ENCODE measurements at places on chromosomes 16 and 17.

GRCh38 chr16:83994087-83994486 lies 26.0 kb downstream of the NECAB2 start:
- H3K27me3 ChIP-seq, result peaks cover 4% of the 10 kb centered on the region
- no peak overlapping the region for H3K27ac ChIP-seq
- H3K4me1 ChIP-seq, result no peaks in the 10 kb centered on the region
- no peak overlapping the region for H3K4me3 ChIP-seq
- no peaks in the 10 kb centered on the region for H3K36me3 ChIP-seq

DNA sequence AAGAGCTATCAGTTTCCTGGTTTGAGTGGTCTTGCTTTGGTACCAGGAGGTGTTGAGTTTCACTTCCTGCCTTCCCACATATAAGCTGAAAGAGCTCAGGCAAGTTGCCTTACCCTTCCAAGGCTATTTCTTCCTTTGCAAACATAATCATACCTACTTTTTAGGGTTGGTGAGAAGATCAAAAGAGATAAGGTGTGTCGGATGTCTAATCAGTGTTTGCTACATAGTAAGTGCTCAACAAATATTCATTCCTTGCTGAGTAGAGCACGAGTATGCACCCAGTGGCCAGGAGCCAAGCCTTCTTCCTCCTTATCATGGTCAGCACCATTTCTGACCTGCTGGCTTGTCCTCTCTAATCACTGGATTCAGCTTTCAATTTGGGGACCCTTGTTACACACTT lies 12.7 kb upstream of the TMEM98 start:
- no peak for DNase-seq
- no peak overlapping the region for H3K27ac ChIP-seq
- H3K4me3 ChIP-seq, result no peak overlapping the region
- no peaks in the 10 kb centered on the region for H3K36me3 ChIP-seq
- no peaks in the 10 kb centered on the region for H3K4me1 ChIP-seq

- H3K4me3 ChIP-seq, result no peak overlapping the region
- no peaks in the 10 kb centered on the region for H3K4me1 ChIP-seq
- no peak for DNase-seq
- no peaks in the 10 kb centered on the region for H3K36me3 ChIP-seq
Measured at GRCh38 chr16:81740169-81740568, 38.9 kb upstream of the PLCG2 start.

DNA sequence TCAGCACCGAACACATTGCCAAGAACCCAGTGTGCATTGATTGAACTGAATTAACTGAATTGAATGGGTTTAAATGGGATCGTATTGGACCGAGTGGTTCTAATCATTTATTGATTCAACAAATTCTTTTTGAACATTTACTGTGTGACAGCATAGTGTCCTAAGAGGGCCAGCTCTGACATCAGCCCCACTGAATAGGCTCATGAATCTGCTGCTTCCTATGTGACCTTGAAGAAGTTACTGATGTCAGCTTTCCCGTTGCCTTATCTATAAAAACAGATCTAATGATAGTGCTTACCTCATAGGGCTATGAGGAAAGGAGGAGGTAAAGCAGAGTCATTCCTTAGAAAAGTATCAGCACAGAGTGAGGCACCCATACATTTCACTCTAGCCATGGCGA lies 226.3 kb downstream of the CBLN1 start:
- no peaks in the 10 kb centered on the region for H3K4me1 ChIP-seq
- no peak for DNase-seq
- no peak overlapping the region for H3K4me3 ChIP-seq

DNA sequence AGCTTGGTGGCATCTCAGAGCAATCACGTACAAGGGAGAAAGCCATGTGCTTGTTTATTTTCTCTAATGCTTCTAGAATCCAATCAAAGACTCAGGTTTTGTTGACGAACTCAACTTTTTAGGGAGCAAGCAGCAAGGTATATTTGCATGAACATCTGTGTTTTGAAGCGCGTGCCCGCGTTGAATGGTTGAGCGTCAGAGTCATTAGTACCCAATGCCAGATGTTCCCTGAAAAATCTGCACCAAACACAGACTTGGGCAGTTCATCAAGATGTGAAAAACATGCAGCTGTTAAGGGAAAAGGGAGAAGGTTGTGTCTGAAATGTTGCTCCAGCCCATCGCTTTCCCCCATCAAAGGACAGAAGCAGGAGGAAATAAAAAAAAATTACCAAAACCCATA lies 170.4 kb downstream of the SNX29 start:
- H3K36me3 ChIP-seq, result no peaks in the 10 kb centered on the region
- no peaks in the 10 kb centered on the region for H3K4me1 ChIP-seq
- DNase-seq, result no peak
- H3K27ac ChIP-seq, result no peak overlapping the region
- no peak overlapping the region for H3K4me3 ChIP-seq

DNA sequence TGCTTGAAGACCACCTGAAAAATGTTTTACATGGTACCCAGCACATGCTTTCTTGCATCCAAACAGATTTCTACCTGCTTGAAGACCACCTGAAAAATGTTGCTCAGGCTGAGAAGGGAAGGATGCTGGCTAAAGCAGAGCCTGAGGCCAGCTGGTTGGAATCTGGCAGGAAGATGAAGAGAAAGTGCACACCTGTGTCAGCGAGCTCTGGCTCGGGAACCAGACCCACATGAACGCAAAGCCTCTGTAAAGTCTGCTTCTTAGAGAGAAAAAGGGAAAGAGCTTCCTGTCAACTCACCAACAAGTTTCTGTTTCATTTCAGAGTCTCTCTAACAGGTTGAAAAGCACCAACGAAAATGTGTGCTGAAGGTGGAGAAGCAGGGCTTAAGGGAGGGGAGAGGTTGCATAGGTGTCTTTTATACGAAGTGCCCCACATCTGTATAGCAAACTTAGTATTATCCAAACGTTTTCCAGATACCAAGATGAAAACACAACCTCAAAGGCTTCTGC lies 226.0 kb downstream of the TOX3 start:
- no peaks in the 10 kb centered on the region for H3K27me3 ChIP-seq
- H3K4me1 ChIP-seq, result no peaks in the 10 kb centered on the region
- H3K4me3 ChIP-seq, result no peak overlapping the region
- no peak overlapping the region for H3K27ac ChIP-seq
- DNase-seq, result no peak
- H3K36me3 ChIP-seq, result no peaks in the 10 kb centered on the region

DNA sequence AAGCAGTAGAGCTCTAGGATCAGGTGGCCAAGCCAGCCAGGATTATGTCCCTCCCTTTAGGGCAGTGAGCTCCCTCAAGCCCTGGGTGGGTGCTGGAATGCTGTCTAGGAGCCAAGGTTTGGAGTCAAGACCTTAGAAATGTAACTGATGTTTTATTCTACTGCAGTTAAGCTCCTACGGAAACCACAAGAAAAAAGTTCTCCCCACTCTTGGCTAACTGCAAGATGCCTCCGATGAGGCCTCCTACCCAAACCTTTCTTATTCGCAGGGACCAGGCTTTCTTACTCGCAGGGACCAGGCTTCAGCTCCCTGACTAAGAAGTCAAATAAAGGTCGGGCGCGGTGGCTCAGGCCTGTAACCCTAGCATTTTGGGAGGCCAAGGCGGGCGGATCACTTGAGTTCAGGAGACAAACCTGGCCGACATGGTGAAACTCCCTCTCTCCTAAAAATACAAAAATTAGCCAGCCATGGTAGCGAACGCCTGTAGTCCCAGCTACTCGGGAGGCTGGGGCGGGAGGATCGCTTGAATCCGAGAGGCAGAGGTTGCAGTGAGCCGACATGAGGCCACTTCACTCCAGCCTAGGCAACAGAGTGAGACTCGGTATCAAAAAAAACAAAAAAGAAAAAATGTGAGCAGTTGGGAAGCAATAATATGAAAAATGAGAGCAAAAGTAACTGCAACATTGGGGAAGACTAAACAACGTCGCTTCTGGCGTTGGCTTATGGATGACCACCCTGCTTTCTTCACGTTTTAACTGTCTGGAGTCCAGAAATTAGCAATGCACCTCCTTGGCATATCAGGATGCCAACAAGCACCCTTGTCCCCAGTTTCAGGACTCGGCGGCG lies 31.7 kb upstream of the ARL4D start:
- H3K27ac ChIP-seq, result peak overlapping the region; percentile 100
- no peak for DNase-seq
- H3K4me3 ChIP-seq, result peak overlapping the region; percentile 70
- H3K36me3 ChIP-seq, result no peaks in the 10 kb centered on the region
- H3K27me3 ChIP-seq, result no peaks in the 10 kb centered on the region

- peak; percentile 75 for DNase-seq
- H3K27ac ChIP-seq, result peak overlapping the region; percentile 62
- no peaks in the 10 kb centered on the region for H3K27me3 ChIP-seq
- peaks cover 8% of the 10 kb centered on the region for H3K36me3 ChIP-seq
- H3K4me3 ChIP-seq, result no peak overlapping the region
Measured at GRCh38 chr17:42132941-42133340, 10.3 kb downstream of the HSPB9 start.

DNA sequence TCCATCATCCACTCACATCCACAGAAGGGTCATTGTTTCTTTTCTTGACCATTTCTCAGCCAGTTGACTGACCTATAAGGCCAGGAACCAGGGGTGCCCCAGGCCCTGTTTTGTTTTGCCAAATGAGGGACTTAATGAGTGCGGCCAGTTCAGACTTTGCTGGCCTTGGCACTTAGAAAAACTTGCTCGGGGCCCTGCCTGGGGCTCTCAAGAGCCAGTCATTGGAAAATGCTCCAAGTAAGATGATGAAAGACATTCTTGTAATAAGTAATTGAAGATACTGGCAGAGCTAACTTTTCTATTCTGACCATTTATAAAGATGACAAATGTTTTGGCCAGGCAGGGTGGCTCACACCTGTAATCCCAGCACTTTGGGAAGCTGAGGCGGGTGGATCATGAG lies 29.0 kb upstream of the CLEC18B start:
- DNase-seq, result no peak
- no peak overlapping the region for H3K4me3 ChIP-seq
- H3K27ac ChIP-seq, result peak overlapping the region; percentile 91
- H3K27me3 ChIP-seq, result no peaks in the 10 kb centered on the region
- no peaks in the 10 kb centered on the region for H3K4me1 ChIP-seq

DNA sequence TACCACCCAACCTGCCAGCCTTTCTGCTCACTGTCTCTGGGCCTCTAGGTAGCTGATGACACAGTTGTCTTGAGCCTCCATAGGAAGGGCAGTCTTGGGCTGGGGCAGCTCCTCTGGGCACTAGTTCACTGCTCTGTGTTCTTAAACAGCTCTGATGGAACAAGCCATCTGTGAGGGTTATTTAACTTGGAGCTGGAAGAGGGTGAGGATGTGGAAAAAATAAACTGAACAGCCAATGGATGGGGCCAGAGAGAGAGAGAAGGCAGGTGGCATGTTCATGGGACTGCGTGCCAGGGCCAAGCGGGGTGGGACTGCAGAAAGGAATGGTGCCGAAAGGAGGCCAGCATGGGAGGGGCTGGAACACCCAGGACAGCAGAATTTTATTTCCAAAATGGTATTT lies 52.6 kb downstream of the HIC1 start:
- no peaks in the 10 kb centered on the region for H3K4me1 ChIP-seq
- DNase-seq, result no peak
- no peak overlapping the region for H3K4me3 ChIP-seq
- no peaks in the 10 kb centered on the region for H3K27me3 ChIP-seq

DNA sequence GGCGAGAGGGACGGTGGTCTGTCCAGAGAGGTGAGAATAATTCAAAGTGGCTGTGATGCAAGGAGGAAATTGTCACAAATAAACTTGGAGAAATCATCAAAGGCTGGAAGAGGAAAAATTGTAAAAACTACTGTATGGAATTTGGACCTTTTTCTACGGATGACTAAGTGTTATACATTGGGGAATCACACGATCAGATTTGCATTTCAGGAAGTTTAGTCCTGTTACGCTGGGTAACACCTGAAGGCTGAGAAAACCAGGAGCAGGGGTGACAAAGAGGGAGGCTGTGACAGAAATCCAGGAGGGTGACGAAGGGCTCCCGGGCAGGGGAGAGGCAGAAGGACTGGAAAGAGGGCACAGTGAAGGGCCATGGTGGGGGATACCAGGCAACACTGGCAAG lies 511.7 kb downstream of the CDH13 start:
- H3K4me1 ChIP-seq, result no peaks in the 10 kb centered on the region
- H3K36me3 ChIP-seq, result no peaks in the 10 kb centered on the region
- no peak overlapping the region for H3K27ac ChIP-seq
- no peaks in the 10 kb centered on the region for H3K27me3 ChIP-seq

- H3K4me1 ChIP-seq, result peaks cover 7% of the 10 kb centered on the region
- DNase-seq, result no peak
- peak overlapping the region; percentile 88 for H3K4me3 ChIP-seq
Measured at GRCh38 chr16:85028685-85029407, 1.3 kb downstream of the KIAA0513 start.

- no peaks in the 10 kb centered on the region for H3K4me1 ChIP-seq
- H3K4me3 ChIP-seq, result no peak overlapping the region
Measured at GRCh38 chr16:67157892-67158635, 1.6 kb downstream of the TRADD start.

GRCh38 chr16:2904100-2904921 lies 7.4 kb upstream of the FLYWCH1 start:
- DNase-seq, result peak; percentile 71
- H3K4me3 ChIP-seq, result peak overlapping the region; percentile 62
- H3K36me3 ChIP-seq, result no peaks in the 10 kb centered on the region
- H3K27ac ChIP-seq, result peak overlapping the region; percentile 90

DNA sequence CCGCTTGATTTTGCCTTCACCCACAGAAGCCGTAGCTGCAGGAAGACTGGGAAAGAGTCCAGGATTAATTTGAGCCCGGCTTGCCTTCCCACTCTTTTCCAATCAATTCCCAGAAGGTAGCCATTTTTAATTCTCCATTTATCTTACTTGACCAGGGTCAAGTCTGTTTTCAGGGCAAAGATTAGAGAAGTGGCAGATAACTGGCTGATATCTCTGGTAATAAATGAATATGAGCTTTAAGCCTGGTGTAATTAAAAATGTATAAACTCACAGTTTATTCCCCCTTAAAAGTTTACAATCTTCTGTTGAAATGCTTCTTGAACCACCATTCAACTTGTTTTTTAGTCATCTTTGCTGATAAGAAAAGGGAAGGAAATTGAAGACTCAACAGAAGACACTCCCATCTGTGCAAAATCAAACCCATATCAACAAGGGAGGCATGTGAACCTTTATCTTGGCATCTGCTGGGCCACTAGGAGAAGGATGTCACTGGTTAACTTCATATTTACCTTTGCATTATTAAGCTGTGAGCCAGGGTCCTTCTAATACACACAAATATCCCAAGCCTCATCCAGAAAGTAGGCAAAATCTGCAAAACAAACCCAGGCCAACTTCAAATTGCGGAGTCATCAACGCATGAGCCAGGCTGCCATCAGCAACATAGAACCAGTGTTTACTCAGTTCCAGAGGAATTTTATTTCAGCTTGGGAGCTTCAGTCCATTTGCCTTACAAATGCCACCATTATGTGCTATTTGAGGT lies 314.6 kb upstream of the MAF start:
- H3K4me3 ChIP-seq, result no peak overlapping the region
- H3K36me3 ChIP-seq, result no peaks in the 10 kb centered on the region
- no peaks in the 10 kb centered on the region for H3K27me3 ChIP-seq
- no peak overlapping the region for H3K27ac ChIP-seq
- H3K4me1 ChIP-seq, result no peaks in the 10 kb centered on the region
- no peak for DNase-seq

DNA sequence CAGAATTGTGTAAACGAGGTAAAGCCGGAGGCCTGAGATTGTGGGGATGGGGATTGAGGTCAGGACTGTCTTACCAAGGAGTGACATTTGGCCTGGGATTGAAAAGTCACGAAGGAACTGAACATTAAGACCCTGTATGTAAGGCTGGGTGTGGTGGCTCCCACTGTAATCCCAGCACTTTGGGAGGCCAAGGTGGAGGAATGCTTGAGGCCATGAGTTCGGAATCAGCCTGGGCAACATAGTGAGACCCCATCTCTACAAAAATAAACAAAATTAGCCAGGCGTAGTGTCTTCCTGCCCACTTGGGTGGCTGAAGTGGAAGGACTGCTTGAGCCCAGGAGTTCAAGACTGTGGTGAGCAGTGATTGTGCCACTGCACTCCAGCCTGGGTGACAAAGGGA lies 75.5 kb downstream of the JPH3 start:
- no peaks in the 10 kb centered on the region for H3K36me3 ChIP-seq
- H3K4me1 ChIP-seq, result no peaks in the 10 kb centered on the region
- H3K4me3 ChIP-seq, result no peak overlapping the region

All from breast epithelium (tissue), 4 donors.